ENCODE measurements at places on chromosomes 6 and 20. TPM values are rescaled to one million over a fixed set of nuclear protein-coding genes. Genes with fewer than 3 reads are reported as not detected.

TCP11 gene
- not detected for total RNA-seq

MAS1 gene
- total RNA-seq = not detected

TUBB2A gene
- 294 TPM for total RNA-seq

BPIFA2 gene
- total RNA-seq = not detected

CYP39A1 gene
- total RNA-seq = 5.7 TPM

LPA gene
- not detected for total RNA-seq
